Heart left ventricle (tissue), 16 donors: ENCODE measurements at places on chromosomes 7 and 10.

DNA sequence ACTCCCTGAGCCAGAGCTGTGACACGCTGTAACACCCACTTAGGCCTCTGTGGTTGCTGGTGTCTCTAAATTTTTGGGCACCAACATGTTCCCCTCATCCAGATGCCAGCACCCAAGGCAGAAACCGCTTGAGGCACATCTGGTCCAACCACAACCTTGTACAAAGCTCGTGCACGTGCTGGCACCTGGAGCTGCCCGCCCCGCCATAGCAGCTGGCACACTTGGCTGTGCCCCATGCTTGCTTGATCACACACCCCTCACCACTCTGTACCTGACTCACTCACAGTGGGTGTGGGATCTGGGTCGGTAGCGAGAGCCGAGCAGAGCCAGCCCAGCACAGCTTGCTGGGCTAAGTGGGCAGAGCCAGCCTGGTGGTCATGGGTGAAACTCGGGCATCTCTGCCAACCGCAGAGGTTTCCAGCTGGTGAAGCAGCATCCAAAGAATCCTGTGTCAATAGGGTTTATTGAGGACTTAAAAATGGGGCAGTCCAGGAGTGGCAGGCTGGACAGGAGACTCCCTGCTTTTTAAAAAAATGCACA is 1210.4 kb downstream of the TYW1 start:
- no peak for DNase-seq

GRCh38 chr10:43698156-43698555 is 49.5 kb upstream of the ZNF32 start:
- peak; percentile 45 for DNase-seq

GRCh38 chr7:128231677-128232076 is 9.4 kb upstream of the LEP start:
- no peak for DNase-seq

GRCh38 chr7:66529883-66530610 is 98.6 kb upstream of the KCTD7 start:
- no peak for DNase-seq

GRCh38 chr10:94076325-94076841 is 82.7 kb downstream of the PLCE1 start:
- no peak for DNase-seq
